T1000 (cell line): ENCODE measurements at places on chromosomes 6 and 20.
A peak's percentile ranks its signal among the peaks of the same experiment; 100 is the strongest.

GRCh38 chr20:37360391-37361115, 14.6 kb downstream of the SRC start:
- no peak for DNase-seq

- DNase-seq, result no peak
These were observed 112.9 kb upstream of the MLIP start for GRCh38 chr6:53998303-53998702.

GRCh38 chr6:2221726-2222274, 23.6 kb downstream of the GMDS start:
- no peak for DNase-seq

GRCh38 chr20:64119681-64120341, 12.4 kb upstream of the NPBWR2 start:
- no peak for DNase-seq

GRCh38 chr6:37513155-37513554, 13.5 kb upstream of the CCDC167 start:
- no peak for DNase-seq

DNA sequence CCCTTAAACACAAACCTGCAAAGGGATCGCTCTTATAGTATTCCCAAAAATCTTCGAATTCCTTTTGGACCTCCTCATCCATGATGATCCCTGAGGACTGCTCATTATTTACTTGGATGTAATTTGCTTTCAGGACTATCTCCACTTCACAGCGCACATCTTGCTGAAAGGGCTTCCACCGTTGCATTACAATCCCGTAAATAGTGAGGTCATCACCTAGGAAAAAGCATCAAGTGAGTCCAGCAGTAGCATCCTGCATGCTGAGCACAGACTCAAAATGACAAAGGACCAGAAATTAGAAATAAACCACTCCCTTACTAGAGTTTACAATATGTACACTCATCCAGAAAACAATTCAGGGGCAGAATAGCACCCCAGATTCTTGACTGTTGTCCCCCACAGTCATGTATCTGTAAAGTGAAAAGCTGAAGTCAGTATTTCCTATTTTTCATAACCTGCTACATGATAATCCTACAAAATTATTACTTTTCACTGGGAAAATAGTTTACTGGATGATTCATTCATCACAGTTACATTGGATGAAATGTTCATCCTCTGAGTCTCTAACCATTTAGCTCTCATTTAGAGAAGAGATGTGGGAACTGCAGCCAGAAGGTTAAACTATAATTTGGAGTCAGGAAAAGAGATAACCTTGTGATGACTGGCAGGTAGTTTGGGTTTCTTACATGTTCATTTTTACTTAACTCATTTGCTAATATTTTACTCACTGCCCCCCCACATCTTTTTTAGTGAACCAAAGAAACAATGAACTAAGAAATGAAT, 17.2 kb downstream of the MCM9 start:
- DNase-seq, result no peak

- DNase-seq, result no peak
These were observed 634 bp upstream of the BTBD9 start for GRCh38 chr6:38640216-38640909.

DNA sequence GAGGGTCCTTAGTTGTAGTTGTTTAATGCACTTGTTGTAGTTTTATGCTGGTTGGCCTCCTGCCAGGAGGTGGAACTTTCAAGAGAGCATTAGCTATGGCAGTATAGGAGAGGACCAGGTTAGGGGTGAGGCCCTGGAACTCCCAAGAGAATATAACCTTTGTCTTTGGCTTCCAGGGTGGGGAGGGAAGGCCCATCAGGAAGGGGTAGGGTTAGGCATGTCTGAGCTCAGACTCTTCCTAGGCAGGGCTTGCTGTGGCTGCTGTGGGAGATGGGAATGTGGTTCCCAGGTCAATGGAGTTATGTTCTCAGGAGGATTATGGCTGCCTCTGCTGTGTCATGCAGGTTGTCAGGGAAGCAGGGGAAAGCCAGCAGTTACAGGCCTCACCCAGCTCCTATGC, 20.0 kb upstream of the GABRR1 start:
- DNase-seq, result no peak

GRCh38 chr6:133761706-133762105, 127.2 kb upstream of the TCF21 start:
- DNase-seq, result no peak

GRCh38 chr20:33531885-33532284, 42.0 kb downstream of the CBFA2T2 start:
- DNase-seq, result no peak

DNA sequence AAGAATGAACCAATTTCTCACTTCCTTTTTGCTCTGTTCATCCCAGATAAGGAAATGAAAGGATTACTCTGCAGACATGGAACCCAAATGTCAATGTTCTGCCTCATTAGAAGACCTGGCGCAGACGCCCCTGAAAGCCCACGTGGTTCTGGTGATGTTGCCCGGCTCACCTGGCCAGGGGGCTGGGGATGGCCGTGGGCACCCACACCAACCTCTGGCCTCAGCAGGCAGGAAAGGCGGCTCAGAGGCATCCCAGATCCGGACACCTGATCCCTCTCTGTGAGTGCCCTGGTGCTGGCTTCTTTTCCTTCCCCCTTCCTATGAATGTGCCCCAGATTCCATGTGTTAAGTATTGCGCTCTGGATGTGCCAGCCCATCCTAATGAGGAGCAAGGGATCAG, 33.6 kb downstream of the CDH4 start:
- DNase-seq, result no peak

- DNase-seq, result no peak
These were observed 2.0 kb downstream of the HLA-B start for GRCh38 chr6:31354864-31355582.

DNA sequence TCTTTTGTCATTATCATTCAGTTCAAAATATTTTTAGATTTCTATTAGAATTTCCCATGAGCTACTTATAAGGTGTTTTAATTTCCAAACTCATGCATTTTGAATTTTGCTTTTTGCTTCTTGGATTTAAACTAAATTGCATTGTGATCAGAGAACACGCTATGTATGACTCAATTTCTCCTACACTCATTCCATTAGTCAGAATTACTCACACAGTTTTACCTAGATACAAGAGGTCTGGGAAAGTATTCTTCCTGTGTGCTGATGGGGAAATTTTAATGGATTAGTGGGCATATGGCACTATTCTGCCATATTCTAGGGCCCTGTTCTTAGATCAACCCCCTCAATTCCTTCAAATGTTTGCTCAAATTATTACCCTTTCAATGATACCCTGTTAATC, 49.9 kb upstream of the BMP5 start:
- no peak for DNase-seq

DNA sequence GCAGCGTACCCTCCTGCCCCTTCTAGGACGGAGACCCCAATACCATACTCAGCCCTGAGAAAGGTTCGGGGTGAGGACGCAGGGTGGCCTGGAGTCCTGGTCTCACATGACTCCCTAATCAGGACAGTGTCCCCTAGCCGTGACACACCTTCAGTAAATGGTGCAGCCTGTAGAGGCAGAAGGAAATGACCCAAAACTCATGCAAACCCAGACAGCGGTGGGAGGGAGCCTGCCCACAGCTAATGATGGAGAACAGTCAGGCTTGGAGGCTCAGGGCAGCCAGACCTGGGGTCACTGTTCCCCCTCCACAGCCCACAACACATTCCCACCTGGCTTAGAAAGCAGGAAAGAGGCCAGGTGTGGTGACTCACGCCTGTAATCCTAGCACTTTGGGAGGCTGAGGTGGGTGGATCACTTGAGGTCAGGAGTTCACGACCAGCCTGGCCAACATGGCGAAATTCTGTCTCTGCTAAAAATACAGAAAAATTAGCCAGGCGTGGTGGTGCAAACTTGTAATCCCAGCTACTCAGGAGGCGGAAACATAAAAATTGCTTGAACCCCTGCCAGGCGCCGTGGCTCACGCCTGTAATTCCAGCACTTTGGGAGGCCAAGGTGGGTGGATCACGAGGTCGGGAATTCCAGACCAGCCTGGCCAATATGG, 8.8 kb upstream of the HMGA1 start:
- no peak for DNase-seq

DNA sequence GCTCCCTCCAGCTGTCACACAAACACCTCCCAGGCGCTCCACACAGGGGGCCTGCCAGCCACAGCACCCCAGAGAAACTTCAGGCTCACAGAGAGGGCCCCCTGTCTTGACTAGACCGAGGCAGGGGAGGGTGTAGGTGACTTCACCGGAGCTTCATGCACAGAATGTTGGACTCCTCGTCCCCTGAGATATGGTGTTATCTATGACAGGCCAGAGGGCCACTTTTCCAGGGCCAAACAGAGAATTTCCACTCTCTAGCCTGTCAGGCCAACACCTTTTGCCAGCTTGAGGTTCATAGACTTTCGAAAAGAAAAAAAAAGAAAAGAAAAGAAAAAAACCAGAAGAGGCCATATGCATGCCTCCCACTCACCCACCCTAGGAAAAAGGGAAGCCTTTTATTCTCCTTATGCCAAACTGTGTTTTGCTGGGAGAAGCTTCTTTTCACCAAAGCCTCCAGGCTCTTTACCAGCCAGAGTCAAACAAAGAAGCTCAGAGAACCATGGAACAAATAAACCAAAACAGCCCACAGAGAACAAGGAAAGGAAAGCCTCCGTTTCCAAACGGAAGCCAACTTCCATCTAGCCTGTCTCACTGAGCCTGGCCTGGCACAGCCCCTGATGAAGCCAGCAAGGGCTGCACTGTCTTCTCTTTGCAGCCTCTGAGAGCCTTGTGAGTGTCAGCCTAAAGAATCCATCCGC, 313.2 kb upstream of the JARID2 start:
- no peak for DNase-seq

GRCh38 chr6:90459225-90459758, 127.6 kb downstream of the MAP3K7 start:
- DNase-seq, result no peak

- no peak for DNase-seq
These were observed 117.2 kb upstream of the BACH2 start for GRCh38 chr6:90413867-90414266.

GRCh38 chr20:9483131-9483530, 31.3 kb upstream of the LAMP5 start:
- DNase-seq, result no peak

DNA sequence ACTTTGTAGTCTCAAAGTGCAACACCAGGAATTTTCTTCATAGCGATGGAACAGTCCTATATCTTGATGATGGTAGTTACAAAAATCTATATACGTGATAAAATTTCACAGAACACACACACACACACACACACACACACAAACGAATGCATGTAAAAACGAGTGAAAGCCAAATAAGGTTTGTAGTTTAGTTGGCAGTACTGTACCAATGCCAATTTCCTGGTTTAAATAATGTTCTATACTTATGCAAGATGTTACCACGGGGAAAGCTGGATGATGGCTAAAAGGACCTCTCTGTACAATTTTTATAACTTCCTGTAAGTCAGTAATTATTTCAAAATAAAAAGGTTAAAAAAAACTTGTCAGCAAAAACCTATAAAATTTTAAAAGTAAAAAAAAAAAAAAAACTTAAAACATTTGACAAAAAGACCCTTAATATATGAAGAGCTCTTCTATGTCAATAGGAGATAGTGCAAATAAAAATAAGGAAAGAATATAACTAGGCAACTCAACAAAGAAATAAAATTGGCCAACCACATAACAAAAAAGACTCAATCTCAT, 37.6 kb downstream of the PDSS2 start:
- no peak for DNase-seq

DNA sequence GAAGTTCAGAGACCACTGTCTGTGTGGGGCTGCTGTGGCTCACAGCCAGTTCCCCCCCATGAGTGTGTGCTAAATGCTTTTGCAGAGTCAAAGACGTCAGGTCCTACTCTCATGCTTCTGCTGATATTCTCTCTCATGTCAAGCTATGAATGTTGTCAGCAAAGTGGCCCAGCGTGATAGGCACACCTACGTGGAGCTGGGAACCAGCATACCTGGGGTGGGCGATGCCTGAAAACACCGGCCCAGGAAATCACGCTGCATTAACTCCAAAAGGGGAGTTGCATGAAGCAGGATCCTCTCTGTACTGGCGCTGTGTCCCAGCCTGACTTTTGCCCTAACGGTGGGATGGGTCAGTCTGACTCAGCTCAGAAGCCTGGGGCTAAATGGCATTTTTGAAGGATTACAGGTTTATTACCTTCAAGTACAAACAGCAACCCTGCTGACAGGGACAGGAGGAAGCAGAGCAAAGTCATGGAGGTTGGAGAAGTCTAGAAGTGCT, 9.0 kb upstream of the MRPS10 start:
- DNase-seq, result peak; percentile 67

- DNase-seq, result no peak
These were observed 455.0 kb upstream of the GJE1 start for GRCh38 chr6:141677598-141678211.

- no peak for DNase-seq
These were observed 25.4 kb upstream of the RIMS4 start for GRCh38 chr20:44835661-44836221.

DNA sequence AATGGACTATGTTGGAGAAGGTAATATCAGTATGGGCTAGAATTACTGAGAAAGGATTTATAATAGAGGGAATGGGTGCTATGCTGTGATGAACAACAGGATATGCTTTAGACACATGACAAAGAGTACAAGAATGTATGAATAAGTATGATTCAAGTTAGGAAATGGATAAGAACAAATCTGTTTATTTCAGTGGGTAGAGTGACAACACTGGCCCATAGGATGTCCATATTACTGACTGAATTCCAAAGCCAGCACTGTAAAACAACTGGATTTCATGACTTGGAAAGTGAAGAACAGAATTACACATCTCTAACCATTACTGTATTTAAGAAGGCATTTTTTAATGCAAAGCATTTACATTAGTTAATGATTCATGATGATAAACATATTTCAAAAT, 35.9 kb downstream of the EPM2A start:
- no peak for DNase-seq

- no peak for DNase-seq
These were observed 60.6 kb downstream of the HIVEP2 start for GRCh38 chr6:142884214-142885035.

DNA sequence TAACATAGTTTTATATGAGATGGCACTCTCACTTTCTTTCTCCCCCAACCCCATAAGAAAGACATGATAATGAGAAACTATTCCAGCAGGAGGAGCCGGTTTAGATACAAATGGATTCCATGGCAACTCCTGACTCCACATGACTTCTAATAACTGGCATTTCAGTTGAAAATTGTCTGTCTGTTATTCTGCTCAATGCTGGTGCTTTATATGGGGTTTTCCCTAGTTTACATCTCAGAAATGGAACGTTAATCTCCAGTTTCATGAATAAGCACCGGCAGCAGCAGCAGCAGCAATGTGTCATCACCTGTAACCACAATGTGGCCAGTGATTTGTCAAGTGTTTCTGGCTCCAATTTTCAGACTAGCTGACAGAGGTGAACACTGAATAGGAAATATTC, 8.0 kb upstream of the SIM1 start:
- DNase-seq, result peak; percentile 23

- no peak for DNase-seq
These were observed 82.0 kb downstream of the SERAC1 start for GRCh38 chr6:158086054-158086503.

- DNase-seq, result no peak
These were observed 107.0 kb downstream of the ERMARD start for GRCh38 chr6:169858293-169858934.
